ENCODE measurements at places on chromosomes 12 and 14. TPM values are rescaled to one million over a fixed set of nuclear protein-coding genes. Genes with fewer than 3 reads are reported as not detected.

The ABHD12B gene
- total RNA-seq: 0.73 TPM

DNA sequence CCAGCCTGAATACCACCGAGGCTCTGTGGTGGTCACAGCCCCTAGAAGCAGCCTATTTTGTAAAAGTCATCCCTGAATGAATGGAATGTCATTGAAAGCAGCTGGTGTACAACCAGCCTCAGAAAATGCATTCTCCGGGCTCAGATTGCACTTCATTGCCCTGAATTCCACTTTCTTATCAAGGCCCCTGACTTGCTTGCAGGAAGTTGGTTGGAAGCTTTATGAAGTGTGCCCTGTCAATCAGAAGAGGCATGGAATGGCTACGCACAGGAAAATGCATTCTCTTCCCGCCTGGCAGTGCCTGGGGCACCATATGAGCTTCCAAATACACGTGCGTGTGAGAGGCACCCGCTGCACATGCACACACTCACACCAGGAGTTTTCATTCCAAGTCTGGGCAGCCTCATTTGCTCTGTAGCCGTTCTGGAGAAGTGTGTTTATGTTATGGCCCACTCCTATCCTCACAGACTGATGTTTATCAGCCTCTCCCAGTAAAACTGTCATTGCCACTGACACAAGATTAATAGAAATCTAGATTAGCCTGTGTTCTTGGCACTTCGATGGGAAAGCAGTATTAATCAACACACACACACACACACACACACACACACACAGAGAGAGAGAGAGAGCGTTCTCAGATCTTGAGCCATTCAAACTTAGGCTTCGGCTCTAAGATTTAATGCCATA is 63.9 kb downstream of the NUAK1 start:
- H3K27ac ChIP-seq: no peak overlapping the region
- DNase-seq: no peak
- H3K4me1 ChIP-seq: peaks cover 27% of the 10 kb centered on the region
- peaks cover 12% of the 10 kb centered on the region for H3K27me3 ChIP-seq
- H3K36me3 ChIP-seq: no peaks in the 10 kb centered on the region

- peaks cover 15% of the 10 kb centered on the region for H3K27me3 ChIP-seq
- H3K36me3 ChIP-seq: no peaks in the 10 kb centered on the region
- DNase-seq: no peak
- H3K27ac ChIP-seq: no peak overlapping the region
Observed at GRCh38 chr12:96117460-96117859, 76.7 kb upstream of the ELK3 start.

- H3K4me3 ChIP-seq: no peak within 1 kb of the TSS
- peaks cover 24% of the 10 kb centered on the region for H3K27me3 ChIP-seq
- no peaks in the 10 kb centered on the region for H3K36me3 ChIP-seq
- H3K27ac ChIP-seq: no peak within 1 kb of the TSS
Observed at GRCh38 chr12:52274521-52275120, at the start of gene KRT86. Gene KRT86 (plus strand): TSS chr12:52274645. CDS start chr12:52301917, 27,272 bp downstream.

- H3K4me1 ChIP-seq: no peaks in the 10 kb centered on the region
- no peak for DNase-seq
- H3K27me3 ChIP-seq: no peaks in the 10 kb centered on the region
- no peak overlapping the region for H3K27ac ChIP-seq
- no peak overlapping the region for H3K4me3 ChIP-seq
Observed at GRCh38 chr14:32764131-32764530, 174.5 kb upstream of the NPAS3 start.

GRCh38 chr12:107035733-107036132 is 48.8 kb upstream of the MTERF2 start:
- H3K4me1 ChIP-seq: peaks cover 38% of the 10 kb centered on the region
- H3K27ac ChIP-seq: no peak overlapping the region
- H3K36me3 ChIP-seq: peaks cover 13% of the 10 kb centered on the region
- no peak overlapping the region for H3K4me3 ChIP-seq
- no peaks in the 10 kb centered on the region for H3K27me3 ChIP-seq

Data from natural killer cell treated with Interleukin-12 subunit alpha and Interleukin-12 subunit beta and Interleukin-15 and Interleukin-18, amount 100 ng/mL, for 72 hours (primary cell).